ENCODE measurements at places on chromosomes 1 and 21.

GRCh38 chr1:154442006-154442740, 37.0 kb downstream of the IL6R start:
- no peak overlapping the region for H3K27ac ChIP-seq
- no peak for DNase-seq
- H3K4me3 ChIP-seq = no peak overlapping the region
- peaks cover 2% of the 10 kb centered on the region for H3K36me3 ChIP-seq
- no peaks in the 10 kb centered on the region for H3K27me3 ChIP-seq
- H3K4me1 ChIP-seq = no peaks in the 10 kb centered on the region

DNA sequence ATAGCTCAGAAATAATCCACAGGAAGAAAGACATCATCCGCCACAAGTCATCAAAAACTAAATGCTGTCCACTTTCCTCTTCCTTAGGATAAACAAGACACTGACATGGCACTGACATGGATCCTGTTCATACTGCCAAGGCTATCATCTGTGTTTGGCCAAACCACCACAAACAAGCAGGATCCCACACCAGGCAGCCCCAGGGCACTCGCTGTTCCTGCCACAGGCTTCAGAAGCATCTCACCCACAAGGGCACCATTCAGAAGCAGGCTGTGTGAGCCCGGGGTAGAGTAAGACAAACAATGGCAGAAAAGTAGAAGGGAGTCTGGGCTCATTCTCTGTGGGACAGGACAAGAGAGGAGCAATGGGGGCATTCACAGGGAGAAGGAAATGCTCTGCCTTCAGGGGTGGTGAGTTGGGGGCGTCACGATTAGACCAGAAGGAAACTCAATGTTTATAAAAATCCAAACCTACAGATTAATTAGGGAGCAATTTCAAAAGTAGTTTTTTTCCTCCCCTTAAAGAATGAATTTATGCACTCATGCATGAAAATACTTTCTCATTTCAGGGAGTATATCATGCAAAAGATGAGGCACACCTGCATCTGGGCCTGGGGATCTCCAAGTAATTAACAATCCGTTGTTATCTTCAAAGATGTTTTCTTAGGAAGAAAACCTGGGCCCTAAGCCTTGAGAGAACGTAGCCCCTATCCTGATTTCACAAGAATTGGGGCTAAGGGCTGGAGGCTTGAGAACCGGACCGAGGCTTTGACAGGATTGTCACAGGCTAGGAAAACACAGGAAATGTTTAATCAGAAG, 43.3 kb upstream of the ATP1A1 start:
- no peak overlapping the region for H3K27ac ChIP-seq
- no peak for DNase-seq
- H3K27me3 ChIP-seq = no peaks in the 10 kb centered on the region
- no peak overlapping the region for H3K4me3 ChIP-seq
- H3K4me1 ChIP-seq = no peaks in the 10 kb centered on the region

DNA sequence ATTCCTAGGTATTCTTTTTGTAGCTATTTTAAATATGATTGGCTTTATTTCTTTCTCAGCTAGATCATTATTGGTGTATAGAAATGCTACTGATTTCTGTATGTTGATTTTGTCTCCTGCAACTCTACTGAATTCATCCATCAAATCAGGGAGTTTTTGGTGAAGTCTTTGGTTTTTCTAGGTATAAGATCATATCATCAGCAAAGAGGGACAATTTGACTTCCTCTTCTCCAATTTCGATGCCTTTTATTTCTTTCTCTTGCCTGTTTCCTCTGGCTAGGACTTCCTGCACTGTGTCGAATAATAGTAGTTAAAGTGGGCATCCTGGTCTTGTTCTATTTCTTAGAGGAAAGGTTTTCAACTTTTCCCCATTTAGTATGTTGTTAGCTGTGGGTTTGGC, 27.5 kb upstream of the PRKACB start:
- H3K27me3 ChIP-seq = no peaks in the 10 kb centered on the region
- H3K36me3 ChIP-seq = no peaks in the 10 kb centered on the region
- no peak for DNase-seq
- no peaks in the 10 kb centered on the region for H3K4me1 ChIP-seq
- no peak overlapping the region for H3K4me3 ChIP-seq

GRCh38 chr1:189834813-189835212, 642.9 kb downstream of the BRINP3 start:
- H3K4me3 ChIP-seq = no peak overlapping the region
- no peaks in the 10 kb centered on the region for H3K36me3 ChIP-seq
- H3K27ac ChIP-seq = no peak overlapping the region
- no peaks in the 10 kb centered on the region for H3K27me3 ChIP-seq
- DNase-seq = no peak
- H3K4me1 ChIP-seq = no peaks in the 10 kb centered on the region

- no peak overlapping the region for H3K27ac ChIP-seq
- H3K4me1 ChIP-seq = no peaks in the 10 kb centered on the region
- DNase-seq = no peak
- H3K27me3 ChIP-seq = no peaks in the 10 kb centered on the region
- H3K4me3 ChIP-seq = peak overlapping the region; percentile 49
Observed at GRCh38 chr1:6391951-6392808, 1.4 kb downstream of the ACOT7 start.

DNA sequence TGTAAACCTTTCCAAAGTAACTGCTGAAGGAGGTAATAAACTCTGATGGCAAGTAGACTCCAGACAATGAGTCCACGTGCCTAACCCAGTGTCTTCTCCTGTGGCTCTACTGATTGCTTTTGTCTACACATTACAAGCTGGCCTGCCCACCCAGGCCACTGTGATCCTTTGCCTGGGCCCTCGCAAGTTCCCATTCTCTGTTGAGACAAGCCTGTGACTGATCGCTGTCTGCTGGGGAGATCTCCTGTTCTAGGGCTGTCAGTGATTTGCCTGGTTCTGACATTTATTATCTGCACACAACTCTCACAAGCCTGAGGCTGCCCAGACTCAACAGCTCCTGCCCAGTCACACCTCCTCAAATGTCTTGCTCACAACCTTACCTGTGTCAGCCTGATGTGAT, 81.4 kb downstream of the CYYR1 start:
- H3K4me1 ChIP-seq = no peaks in the 10 kb centered on the region
- H3K27ac ChIP-seq = no peak overlapping the region
- peaks cover 2% of the 10 kb centered on the region for H3K27me3 ChIP-seq
- DNase-seq = no peak

- no peaks in the 10 kb centered on the region for H3K27me3 ChIP-seq
- no peak overlapping the region for H3K4me3 ChIP-seq
- no peak overlapping the region for H3K27ac ChIP-seq
- peaks cover 28% of the 10 kb centered on the region for H3K4me1 ChIP-seq
- DNase-seq = no peak
Observed at GRCh38 chr1:204274446-204274845, 60.7 kb upstream of the GOLT1A start.

GRCh38 chr1:2273401-2274090, 45.4 kb downstream of the SKI start:
- H3K36me3 ChIP-seq = no peaks in the 10 kb centered on the region
- H3K27me3 ChIP-seq = no peaks in the 10 kb centered on the region
- H3K4me3 ChIP-seq = no peak overlapping the region
- peak; percentile 20 for DNase-seq
- peaks cover 2% of the 10 kb centered on the region for H3K4me1 ChIP-seq

- H3K4me1 ChIP-seq = no peaks in the 10 kb centered on the region
- no peaks in the 10 kb centered on the region for H3K36me3 ChIP-seq
- no peaks in the 10 kb centered on the region for H3K27me3 ChIP-seq
- H3K27ac ChIP-seq = no peak overlapping the region
- H3K4me3 ChIP-seq = no peak overlapping the region
Observed at GRCh38 chr1:206850401-206850800, 15.0 kb upstream of the IL20 start.

Measured in right lobe of liver (tissue), 6 donors.